ENCODE measurements at places on chromosomes 2 and 18.

GRCh38 chr2:199470672-199471442 lies 13.1 kb upstream of the SATB2 start:
- DNase-seq, result no peak

- no peak for DNase-seq
Measured at GRCh38 chr18:62539284-62540165, 16.7 kb downstream of the ZCCHC2 start.

DNA sequence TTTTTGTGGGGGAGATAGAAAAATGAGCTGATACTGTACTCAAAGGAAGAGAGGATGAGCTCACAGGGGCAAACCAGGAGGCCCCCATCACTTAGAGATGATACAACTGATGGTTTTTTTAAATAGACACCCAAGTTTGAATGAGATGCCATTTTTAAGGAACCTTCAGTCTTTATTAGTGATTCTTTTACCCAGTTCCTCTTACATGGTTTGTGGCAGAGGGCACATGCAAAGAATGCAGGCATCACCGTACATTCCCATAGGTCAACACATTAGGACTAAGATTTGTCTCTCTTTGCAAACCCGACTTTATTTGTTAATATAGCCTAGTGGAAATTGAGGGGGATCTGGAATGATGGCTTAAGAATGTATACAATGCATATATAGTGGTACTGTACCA lies 250.9 kb downstream of the ASXL3 start:
- no peak for DNase-seq

DNA sequence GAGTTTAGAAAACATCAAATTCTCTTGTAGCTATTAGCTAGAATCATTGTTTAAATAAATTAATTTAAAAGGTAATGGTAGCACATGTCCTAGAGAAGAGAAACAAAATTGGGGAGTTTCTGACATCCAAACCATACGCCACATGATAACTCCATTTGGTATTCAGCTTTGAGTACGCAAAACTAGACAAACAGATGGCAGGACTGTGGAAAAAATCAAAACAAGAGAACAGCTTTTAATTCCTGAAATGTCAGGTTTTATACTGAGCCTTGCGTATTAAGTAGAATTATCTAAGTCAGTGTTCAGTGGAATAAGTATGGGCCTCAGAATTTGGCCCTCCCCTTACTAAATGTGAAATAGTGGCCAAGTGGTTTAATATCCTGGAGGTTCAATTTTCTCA lies 82.4 kb upstream of the PDE1A start:
- DNase-seq, result no peak

DNA sequence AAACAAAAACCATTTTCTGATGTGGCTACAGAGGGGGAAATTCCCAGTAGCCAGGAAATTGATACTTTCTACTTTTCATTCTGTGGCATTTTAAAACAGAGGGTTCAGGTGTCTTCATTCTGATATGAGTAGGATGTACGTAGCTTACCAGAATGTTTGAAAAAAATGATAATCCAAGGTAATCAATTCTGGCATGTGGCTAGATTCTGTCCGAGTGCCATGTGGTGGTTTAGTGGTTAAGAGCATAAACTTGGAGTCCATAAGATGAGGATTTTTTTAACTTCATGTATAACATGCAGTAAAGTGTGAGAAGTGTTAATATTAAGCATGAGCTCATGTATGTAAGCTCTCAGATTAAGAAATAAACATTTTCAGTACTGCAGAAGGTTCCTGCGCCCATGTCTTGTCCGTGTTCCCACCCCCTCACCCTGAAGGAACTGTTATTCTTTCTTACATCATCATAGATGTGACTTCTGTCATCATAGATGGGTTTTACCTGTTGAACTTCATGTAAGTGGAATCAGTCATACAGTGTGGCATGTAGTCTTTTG lies 4.5 kb downstream of the B3GNT2 start:
- peak; percentile 21 for DNase-seq

GRCh38 chr2:102340778-102341177 lies 14.8 kb upstream of the IL18R1 start:
- DNase-seq, result no peak

DNA sequence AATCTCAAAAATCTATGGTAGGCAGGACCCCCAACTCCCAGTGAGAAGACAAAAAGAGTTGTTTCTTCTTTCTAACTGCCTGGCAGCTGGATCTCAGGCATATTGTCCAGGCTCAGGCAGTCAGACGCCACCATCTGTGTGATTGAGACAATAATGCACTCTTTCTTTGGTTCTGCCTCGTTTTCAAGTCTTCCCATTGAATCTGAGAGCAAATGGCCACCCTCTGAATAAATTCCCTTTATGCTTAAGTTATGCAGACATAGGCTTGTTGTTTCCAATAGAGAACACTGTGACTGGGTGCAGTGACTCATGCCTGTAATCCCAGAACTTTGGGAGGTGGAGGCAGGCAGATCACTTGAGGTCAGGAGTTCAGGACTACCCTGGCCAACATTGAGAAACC lies 15.3 kb upstream of the CD207 start:
- DNase-seq, result no peak

DNA sequence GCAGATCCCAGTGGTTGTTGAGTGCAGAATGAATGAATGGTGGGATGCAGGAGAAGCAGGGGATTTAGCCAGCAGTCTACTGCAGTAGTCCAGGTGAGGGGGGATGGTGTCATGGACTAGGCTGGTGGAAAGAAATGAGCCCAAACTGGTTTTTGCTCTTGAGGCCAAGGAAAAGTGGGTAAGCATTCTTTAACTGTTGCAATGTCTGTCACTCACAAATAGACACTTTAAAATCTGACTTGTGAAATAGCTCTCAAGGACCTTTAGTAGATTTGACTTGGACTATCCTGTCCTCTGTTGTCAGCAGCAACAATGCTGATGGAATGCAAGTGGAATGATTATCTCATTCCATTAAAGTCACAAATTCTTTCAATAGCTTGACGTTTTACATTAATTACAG lies 37.5 kb upstream of the STK17B start:
- DNase-seq, result no peak

DNA sequence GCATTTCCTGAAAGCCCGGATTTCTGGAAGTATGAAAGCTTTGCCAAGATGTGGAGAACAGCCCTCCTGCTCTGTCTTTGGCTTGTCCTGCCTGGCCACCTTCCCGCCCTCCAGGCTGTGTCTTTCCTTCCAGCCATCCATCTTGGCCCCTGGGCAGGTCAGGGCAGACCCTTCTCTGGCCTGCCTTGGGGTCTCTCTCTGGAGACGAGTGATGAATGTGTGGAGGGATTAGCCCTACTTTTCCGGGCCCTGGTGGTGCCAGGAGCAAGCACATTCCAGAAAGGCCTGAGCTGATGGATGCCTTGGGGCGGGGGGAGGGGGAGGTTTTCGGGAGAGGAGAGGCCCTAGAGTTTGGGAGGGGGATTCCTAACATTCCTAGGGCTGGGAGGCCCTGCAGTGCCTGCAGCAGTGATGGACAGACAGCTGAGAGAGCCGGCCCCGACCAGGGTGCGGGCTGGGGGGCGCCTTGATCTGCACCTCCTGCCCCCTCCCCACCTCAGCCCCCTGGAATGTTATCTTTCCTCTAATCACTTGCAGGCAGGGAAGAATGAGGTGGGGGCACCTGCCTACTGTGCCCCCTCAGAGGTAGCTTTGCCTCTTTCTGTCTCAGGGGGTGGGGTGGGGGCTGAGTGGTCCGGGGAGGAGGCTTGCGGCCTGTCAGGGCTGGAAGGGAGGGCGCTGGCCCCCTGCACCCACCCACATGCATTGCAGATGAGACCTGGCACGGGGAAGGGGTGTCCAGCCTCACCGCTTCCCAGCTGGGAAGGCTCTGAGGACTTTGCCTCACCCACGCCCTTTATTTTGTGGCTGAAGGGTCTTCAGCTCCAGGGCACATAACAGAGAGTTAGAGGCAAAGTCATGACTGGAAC lies 156.2 kb downstream of the DDX1 start:
- DNase-seq, result no peak

- DNase-seq, result peak; percentile 21
Measured at GRCh38 chr18:70671889-70672565, 383.2 kb downstream of the SOCS6 start.

DNA sequence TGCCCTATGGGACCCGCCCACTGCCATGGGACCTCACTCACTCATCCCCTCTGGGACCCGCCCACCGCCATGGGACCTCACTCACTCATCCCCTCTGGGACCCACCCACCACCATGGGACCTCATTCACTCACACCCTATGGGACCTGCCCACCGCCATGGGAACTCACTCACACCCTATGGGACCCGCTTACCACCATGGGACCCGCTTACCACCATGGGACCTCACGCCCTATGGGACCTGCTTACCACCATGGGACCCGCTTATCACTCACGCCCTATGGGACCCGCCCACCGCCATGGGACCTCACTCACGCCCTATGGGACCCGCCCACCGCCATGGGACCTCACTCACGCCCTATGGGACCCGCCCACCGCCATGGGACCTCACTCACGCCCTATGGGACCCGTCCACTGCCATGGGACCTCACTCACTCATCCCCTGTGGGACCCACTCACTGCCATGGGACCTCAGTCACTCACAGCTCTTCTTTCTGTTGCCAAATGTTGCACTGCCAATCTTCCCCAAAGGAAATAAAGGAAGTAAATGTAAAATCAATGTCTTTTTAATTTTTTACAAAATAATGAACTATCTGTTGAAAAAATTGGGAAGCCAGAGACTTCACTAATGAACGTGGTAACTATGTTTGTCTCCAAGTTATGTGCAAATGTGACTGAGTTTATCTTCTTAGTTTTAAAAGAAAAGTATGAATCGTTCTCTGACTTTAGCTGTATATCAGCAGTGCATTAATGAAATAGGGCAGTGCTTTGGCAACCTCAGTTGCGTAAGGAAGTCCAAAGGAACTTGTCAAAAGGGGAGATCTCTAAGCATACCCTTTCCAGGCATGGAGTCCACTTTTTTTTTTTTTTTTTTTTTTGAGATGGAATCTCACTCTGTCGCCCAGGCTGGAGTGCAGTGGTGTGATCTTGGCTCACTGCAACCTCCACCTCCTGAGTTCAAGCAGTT lies 101.5 kb upstream of the MGAT5 start:
- no peak for DNase-seq

GRCh38 chr2:4674007-4674406 lies 970.6 kb downstream of the DCDC2C start:
- DNase-seq, result peak; percentile 18

- no peak for DNase-seq
Measured at GRCh38 chr18:524466-524865, 24.0 kb upstream of the COLEC12 start.

DNA sequence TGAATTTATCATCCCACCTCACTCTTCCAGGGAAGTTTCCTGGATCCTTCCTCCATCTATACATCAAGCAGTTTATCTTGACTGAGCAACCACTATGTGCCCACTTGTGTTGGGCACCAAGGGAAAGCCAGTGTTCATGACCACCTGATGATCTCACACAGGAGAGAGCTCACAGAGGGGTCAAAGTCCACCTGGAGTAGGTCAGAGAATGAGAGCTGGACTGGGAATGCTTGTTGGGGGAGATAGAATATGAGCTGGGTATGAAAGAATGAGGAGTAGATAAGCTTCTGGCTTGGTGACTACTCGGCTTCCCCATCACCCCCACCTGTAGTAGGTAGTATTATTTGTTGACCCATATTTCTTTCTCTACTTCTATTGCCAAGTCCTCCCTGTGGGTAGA lies 72.2 kb upstream of the CYRIA start:
- DNase-seq, result no peak

DNA sequence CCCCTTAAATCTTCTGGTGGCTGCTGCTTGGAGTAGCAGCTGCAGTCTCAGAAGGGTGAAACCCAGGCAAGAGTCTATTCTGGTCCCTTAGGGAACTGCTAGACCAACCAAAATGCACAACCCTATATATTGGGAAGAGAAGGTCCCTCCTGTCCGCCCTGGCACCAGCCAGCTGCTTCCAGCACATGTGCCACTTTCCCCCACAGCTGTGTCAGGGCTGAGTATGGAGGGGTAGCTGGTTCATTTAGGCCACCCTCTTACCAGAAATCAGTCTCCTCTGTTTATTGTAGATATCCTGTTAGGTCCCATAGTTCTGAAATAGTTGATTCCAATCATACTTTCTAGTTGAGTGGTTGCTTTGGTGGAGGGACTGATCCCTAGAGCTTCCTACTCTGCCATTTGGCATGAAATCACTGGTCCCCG lies 68.9 kb downstream of the BIRC6 start:
- no peak for DNase-seq

GRCh38 chr2:233513953-233514655 lies 52.5 kb downstream of the USP40 start:
- no peak for DNase-seq

DNA sequence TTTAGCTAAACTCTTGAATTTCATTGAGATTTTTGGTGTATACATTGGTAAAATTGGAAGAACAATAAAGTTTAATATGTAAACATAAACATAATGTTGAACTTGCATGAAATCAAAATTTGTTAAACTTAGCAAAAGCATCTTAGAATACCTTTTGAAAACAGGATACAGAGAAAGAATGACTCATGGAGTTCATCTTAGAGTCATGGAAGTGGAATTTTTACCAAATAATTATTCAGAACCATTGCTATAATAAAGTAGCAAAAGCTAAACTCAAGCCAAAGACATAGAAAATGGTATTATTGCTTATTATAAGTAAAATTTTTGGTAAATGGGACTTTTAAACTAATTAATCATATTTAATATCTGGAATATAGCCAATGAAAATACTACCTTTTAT lies 841.6 kb upstream of the SLC39A10 start:
- DNase-seq, result no peak

GRCh38 chr2:167424803-167425755 lies 536.8 kb downstream of the XIRP2 start:
- DNase-seq, result no peak

- DNase-seq, result no peak
Measured at GRCh38 chr18:9506046-9506792, 30.9 kb downstream of the RALBP1 start.

GRCh38 chr2:221437056-221437455 lies 135.0 kb downstream of the EPHA4 start:
- DNase-seq, result no peak

DNA sequence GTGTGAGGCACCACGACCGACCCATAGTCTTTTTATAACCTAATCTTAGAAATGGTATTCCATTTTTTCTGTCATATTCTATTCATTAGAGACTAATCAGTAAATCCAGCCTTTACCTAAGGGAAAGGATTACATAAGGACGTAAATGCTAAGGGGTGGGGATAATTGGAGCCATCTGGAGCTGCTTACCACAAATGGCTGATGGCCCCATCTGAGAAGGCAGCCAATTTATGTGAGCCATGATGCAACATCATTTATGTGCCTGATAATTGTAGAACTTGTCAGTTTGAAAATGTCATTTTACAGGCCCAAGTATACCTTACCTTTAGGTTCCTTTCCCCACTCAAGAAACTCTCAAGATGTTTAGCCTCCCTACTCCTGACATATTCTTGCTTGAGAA lies 44.0 kb downstream of the ARHGEF33 start:
- no peak for DNase-seq

All from activated naive CD4-positive, alpha-beta T cell treated with anti-CD3 and anti-CD28 coated beads, Interleukin-2, amount 50 U/mL, for 16 hours (primary cell).